NCI-H446 treated with DMSO at 0.1 percent for 48 hours (cell line): ENCODE measurements at places on chromosomes 16 and 17.

DNA sequence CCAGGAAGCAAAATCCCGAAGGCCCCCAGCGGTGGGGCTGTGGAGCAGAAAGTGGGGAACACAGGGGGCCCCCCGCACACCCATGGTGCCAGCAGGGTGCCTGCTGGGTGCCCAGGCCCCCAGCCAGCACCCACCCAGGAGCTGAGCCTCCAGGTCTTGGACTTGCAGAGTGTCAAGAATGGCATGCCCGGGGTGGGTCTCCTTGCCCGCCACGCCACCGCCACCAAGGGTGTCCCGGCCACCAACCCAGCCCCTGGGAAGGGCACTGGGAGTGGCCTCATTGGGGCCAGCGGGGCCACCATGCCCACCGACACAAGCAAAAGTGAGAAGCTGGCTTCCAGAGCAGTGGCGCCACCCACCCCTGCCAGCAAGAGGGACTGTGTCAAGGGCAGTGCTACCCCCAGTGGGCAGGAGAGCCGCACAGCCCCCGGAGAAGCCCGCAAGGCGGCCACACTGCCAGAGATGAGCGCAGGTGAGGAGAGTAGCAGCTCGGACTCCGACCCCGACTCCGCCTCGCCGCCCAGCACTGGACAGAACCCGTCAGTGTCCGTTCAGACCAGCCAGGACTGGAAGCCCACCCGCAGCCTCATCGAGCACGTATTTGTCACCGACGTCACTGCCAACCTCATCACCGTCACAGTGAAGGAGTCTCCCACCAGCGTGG, 6.5 kb downstream of the CBX2 start:
- no peak for DNase-seq

GRCh38 chr17:32495359-32496231, 8.8 kb downstream of the CDK5R1 start:
- DNase-seq, result no peak

- DNase-seq, result peak; percentile 15
Measured at GRCh38 chr17:67378454-67379250, 1.6 kb downstream of the PITPNC1 start.

DNA sequence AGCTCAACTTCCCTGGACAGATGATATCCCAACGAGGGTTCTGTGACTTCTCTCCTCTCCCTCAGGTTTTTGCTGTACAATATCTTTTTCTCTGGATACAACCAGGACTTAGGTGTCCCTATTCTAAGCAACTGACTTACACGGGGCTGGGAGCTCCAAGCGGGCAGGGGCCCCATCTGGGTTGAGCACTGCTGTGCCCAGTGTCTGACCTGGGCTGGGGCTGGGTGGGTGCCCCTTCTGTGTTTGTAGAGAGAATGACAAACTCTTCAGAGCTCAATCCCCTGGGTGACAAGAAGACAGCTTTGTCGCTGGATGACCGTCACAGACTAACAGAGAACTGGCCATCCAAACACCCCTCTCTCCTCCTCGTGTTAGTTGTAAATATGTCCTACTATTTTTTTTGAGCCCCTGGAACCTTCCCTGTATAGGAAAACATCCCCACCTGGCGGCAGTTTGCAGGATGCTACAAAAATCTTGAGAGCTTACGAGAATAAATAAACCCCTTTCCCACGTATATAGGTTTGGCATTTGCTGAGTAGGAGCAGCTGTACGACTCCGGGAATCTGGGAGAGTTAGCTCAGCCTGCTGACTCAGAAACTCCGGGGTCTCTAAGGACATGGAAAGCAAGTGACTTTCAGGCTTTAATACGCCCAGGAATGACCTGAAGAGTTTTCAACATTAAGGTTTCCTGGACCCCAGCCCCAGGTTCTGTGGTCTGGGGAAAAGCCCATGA, 23.7 kb upstream of the RCVRN start:
- DNase-seq, result no peak

DNA sequence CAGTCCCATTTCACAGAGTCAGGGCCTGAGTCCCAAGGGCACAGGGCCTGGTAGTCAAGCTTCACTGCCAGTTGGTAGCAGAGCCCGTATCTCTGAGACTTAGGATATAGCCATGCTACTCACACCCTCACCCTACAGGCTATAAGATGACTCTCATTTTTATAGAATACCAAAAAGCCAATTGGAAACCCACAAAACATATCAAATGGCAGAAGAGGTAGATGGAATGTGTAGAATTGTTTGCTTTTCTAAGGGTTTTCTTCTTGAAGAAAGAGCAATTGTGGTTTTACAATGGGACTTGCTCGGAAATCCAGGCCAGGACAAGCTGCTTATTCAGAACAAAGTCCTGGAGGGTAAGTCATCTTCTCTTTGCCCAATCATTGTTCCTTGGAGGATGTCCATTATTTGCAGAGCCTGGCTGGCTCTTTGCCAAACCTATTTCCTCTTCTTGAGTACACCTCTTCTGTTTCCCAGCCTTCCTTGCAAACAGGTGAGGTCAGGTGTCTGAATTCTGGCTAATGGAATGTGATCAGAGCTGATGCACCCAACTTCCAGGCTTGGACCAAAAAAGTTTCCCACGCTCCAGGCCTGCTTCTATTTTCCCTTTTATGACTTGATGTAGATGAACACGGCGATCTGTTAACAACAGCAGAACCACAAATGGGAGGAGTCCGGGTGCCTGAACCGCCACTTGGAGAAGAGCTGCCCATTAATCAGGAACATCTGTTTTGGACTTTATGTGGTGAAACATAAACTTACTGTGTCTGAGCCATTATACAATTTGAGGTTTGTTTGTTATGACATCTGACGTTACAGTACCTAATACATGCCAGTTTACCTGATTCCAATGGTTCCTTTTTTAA, 16.9 kb upstream of the CCL22 start:
- DNase-seq, result no peak

DNA sequence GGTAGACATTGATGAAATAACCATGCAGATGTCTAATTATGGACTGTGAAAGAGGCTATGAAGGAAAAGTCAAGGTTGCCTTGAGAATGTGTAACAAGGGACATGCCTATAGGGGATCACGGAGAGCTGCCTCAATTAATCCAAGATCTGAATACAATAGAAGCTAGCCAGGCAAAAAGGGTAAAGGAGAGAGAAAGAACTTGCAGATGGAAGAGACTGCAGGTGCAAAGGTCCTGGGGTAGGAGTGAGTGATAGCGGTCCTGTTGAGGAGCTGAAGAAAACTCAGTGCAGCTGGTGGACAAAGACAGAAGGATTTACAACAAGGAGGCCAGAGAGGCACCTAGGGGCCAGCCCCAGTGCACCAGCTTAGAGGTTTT, 15.9 kb upstream of the TNS4 start:
- no peak for DNase-seq

GRCh38 chr17:49290690-49291359, 60.2 kb upstream of the PHOSPHO1 start:
- DNase-seq, result no peak

GRCh38 chr17:77393274-77393600, 252.5 kb downstream of the SEC14L1 start:
- DNase-seq, result no peak

DNA sequence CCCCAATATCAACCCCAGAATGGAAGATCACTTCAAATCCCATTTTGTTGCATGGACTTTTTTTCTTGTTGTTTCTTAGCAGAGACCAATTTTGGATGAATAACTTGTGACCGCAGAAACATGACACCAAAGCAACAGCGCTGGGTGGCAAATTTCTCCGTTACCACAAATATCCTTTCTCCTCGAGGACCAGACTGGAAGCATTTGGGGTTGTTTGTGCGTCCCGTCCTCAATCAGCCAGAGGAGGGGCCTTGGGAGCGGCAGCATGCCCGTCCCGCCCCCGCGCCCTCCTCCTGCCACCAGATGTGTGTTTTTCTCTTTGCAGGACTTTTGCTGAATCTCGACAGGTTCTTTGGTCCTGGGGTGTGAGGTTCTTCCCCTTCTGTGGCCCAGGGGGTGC, 282.5 kb upstream of the FOXF1 start:
- DNase-seq, result no peak

DNA sequence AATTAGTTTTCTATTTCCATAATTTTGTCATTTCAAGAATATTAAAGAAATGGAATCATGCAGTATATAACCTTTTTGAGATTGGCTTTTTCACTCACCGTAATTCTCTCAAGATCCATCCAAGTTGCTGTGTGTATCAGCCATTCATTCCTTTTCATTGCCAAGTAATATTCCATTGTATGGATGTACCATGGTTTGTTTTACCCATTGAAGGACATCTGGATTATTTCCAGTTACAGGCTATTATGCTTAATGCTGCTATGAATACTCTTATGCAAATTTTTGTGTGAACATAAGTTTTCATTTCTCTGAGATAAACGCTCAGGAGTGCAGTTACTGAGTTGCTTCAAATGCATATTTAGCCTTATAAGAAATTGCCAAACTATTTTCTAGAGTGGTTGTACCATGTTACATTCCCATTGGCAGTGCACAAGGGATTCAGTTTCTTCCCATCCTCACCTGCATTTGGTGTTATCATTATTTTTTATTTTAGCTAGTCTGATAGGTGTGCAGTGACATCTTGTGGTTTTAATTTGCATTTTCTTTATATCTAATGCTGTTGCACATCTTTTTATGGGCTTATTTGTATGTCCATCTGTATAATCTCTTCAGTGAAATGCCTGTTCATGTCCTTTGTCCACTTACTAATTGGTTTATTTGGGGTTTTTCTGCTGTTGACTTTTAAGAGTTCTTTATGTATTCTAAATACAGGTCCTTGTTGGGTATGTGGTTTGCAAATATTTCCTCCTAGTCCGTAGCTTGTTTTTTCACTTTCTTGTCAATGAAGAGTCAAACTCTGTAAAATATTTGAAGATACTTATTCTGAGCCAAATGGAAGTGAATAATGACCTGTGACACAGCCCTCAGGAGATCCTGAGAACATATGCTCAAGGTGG, 32.7 kb downstream of the BMERB1 start:
- DNase-seq, result no peak

DNA sequence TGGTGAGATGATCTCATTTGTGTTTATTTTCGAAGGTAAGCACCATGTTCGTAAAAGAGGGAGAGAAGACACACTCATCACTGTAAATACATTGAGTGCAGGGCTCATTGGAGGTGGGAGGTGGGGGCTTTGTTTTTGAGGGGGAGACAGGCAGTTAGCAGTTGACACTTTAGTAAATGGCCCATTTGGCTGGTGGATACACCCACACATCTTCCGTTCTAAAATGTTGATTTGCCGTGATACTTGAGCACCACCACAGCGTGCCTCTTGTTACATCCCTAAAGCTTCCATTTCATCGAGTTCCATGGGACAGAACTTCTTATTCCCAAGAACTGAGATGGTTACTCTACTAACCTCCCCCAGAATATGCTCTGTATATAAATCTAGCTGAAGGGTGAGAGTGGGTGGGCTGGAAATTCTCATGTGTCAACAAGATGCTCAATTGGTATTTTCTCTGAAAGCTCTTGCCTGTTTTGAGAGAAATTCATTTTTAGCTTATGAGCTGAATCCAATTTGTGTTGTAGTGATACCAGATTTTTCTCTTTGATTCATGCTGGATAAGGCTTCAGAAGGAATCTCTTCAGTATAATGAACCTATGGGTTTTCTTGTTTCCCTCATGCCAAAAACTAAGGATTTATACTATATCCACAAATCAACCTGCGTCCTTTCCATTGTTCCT, 314.3 kb downstream of the RBFOX1 start:
- DNase-seq, result no peak

- DNase-seq, result no peak
Measured at GRCh38 chr16:25210758-25211157, 6.0 kb upstream of the AQP8 start.

DNA sequence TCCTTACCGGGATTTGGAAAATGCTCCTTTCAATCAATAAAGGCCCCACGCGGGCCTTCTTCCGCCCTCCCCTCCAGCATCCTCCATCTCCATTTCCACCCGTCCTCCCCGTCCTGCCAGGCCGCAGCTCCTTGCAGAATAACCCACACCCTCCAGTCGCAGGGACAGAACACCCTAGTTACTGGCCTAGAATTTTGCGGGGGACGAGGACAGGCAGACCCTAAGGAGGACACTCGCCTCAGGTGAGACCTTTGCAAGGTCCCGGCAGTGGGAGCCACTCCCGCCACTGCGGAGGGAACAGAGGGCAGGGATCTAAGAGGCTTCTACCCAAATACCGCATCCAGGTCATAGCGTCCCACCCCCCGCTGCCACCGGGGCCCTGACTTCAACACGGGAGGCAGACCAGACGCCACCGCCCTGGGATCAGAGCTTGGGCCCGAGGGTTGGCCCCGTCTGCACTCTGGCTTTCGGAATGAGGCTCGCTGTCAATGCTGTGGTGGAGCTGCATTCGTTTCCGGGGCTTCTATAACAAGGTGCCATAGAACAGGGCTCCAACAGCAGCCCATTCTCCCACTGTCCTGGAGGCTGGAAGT, 26.8 kb downstream of the SLC25A10 start:
- DNase-seq, result no peak

DNA sequence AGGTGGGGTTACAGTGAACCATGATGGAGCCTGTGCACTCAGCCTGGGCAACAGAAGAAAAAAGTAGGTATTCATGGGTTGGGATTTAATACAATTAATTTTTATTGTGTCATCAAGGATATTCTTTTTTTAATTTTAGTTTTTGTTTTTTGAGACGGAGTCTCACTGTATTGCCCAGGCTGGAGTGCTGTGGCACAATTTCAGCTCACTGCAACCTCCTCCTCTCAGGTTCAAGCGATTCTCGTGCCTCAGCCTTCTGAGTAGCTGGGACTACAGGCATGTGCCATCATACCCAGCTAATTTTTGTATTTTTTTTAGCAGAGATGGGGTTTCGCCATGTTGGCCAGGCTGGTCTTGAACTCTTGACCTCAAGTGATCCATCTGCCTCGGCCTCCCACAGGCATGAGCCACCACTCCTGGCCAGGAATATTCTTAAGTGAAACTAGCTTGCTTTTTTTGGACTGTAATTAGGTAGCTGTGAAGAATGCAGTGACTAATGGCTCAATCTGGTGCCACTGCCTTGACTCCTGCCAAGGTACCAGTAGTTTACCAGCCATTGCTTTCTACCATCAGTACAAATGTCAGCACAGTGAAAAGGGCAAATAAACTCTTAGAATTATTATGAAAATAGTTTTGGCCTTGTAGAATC, 4.8 kb downstream of the PPM1D start:
- DNase-seq, result peak; percentile 78

DNA sequence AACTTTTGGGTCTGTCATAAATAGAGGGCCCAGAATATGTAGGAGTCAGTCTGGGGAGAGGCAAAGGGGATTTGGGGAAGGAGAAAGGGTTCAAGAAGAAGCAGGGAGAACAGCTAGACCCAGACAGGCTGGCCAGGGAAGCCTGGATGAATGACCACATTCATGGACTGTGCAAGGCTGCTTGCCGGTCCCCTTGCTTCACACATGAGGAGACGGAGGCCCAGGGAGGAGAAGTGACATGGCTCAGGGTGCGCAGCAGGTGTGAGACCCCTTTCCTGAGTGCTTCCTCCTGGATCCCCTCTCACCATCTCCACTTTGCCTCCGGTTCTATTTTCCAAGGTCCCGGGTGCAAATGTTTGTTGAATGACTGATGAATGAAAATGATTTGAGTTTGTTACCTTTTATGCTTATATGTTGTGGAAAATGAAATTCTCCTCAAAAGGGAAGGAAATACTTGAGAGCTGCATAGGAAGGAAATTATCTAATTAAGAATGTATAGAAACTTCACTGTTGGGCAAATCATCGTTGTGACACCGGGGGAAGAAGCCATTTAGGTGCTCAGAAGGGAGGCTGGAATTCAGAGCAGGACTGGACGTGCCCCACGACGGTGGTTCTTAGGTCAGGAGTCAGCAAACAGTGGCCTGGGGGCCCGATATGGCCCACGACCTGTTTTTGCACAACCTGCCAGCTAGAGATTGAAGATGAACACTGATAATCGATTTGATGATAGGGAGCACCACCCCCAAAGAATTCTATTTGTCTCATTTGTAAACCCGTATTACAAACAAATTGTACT, 559 bp downstream of the ITGAM start:
- DNase-seq, result no peak

GRCh38 chr16:11450136-11450535, 104.9 kb downstream of the RMI2 start:
- DNase-seq, result no peak
